CD8-positive, alpha-beta memory T cell (primary cell): ENCODE measurements at places on chromosomes 11 and 22.

- DNase-seq = peak; percentile 41
Observed at GRCh38 chr11:122668562-122669090, 13.1 kb downstream of the UBASH3B start.

DNA sequence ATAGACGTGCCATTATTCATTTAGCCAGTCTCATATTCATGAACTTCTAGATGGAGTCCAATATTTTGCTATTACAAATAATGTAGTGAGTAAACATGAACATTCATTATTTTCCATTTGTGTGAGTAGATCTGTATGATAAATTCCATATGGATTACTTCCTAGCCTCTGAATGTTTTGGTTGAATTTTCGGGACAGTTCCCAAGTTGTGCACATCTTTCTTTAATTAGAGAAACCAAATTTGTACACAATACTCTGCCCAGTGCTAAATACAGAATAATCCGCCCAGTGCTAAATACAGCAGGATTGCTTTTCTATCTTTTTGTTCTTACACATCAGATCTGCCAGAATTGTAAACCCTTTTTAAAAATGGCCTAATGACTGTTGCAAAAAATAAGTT, 17.1 kb upstream of the APLP2 start:
- no peak for DNase-seq

GRCh38 chr22:41658869-41659268, 29.8 kb downstream of the SNU13 start:
- no peak for DNase-seq

- DNase-seq = no peak
Observed at GRCh38 chr11:63616953-63617352, 2.7 kb upstream of the PLAAT3 start.

DNA sequence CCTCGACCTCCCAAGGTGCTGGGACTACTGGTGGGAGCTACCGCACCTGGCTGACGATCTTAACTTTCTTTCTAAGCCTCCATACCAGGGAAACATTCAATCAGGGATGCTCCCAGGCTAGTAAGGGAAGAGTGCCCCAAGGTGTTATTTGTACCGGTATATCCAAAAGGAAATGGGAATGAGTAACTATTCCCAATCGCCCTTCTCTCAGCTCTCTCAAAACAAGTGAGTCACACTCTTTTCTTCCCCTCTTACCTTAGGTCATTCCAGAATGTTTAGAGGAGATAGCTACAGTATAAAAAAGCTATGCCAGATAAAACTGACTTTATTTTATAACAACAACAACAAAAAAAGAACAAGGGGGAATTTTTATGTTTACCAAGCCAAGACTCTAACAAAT, 13.7 kb downstream of the DCDC1 start:
- no peak for DNase-seq

DNA sequence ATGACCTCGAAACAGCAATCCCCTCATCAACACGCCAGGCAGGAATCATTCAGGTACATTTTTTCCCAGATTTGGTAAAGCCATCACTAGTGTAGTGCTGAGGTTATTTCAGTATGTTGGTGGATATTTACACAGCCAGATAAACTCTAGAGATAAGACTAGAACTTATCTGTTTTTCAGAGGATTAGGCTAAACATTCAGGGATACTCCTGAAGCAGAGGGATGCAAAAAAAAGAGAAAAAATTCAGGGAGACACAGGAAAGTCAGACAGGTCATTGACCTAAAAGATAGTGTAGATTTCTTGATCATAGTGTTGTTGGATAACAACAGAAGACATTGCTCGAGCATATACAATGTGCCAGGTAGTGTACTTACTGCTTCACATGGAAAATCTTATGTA, 93.2 kb downstream of the ATM start:
- no peak for DNase-seq

- DNase-seq = no peak
Observed at GRCh38 chr11:4466871-4467442, 15.5 kb upstream of the OR52K1 start.

GRCh38 chr22:41557401-41558240, 3.2 kb upstream of the CSDC2 start:
- no peak for DNase-seq

- DNase-seq = no peak
Observed at GRCh38 chr11:72240461-72241290, 3.3 kb downstream of the PHOX2A start.

- DNase-seq = no peak
Observed at GRCh38 chr11:74559110-74559933, 33.1 kb upstream of the POLD3 start.

- no peak for DNase-seq
Observed at GRCh38 chr22:23655891-23656475, 23.9 kb upstream of the DRICH1 start.

GRCh38 chr11:126739499-126740145, 260.9 kb downstream of the KIRREL3 start:
- DNase-seq = no peak

- DNase-seq = no peak
Observed at GRCh38 chr11:83663446-83663845, 377.3 kb upstream of the CCDC90B start.

DNA sequence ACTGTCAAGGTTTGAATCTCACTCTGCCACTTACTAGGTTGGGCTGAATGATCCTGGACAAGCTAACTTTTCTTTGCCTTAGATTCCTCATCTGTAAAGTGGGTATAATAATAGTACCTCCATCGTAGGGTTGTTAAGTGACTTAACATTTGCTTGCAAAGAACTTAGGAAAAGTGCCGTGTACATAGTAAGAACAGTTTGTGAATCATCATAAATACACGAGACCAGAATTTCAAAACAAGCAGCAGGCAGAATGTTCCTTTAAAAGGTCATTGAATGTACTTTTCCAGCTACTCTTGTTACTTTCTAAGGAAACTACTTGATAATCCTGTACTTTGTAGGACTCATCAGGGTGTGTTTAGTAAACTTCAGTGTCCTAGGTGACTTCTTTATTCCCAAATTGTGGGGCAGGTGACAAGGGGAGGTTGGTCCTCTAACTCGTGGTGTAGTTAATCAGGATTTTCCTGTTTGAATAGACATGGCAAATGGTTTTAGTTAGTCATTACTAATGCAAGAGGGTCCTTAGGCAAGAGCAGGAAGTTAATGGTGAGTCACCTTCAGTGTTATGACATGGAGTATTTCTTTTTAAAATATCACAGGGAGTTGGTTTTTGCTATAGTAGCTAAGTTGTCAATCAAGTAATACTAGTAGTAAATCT, 67.9 kb downstream of the YAP1 start:
- no peak for DNase-seq

- no peak for DNase-seq
Observed at GRCh38 chr11:3857628-3858027, 2.2 kb downstream of the STIM1 start.

- no peak for DNase-seq
Observed at GRCh38 chr11:86116386-86116726, 47.5 kb upstream of the PICALM start.

DNA sequence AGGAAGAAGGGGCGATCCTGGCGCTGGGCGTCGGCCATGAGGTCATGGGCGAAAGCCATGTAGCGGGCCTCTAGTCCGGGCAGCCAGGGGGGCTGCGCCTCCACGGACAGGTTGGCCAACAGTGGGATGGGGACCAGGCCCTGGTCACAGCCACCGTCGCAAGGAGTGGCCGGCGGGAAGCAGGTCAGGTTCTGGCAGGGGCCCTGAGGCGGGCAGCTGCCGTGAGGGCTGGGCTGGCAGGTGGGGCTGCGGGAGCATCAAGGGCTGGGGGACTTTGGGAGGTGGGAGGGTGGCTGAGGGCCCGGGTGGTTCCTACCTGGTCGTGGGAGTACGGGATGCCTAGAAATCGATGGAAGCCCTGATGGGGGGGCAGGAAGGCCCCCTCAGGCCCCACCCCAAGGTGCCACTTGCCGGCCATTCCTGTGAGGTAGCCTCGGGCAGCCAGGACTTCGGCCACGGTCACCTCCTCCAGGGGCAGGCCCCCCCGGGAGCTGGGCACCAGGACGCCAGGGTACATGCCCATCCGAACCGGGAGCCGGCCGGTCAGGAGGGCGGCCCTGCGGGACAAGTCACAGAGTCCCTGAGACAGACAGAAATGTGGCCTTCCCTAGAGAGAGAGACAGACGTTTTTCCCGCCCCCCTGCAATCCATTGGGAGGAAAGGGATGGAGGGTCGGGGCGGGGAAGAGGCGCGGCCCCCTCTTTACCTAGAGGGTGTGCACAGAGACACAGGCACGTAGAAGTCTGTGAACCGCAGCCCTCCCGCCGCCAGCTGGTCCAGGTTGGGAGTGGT, 906 bp downstream of the ARSA start:
- DNase-seq = no peak

- DNase-seq = no peak
Observed at GRCh38 chr11:57205041-57205641, 23.4 kb downstream of the LRRC55 start.

DNA sequence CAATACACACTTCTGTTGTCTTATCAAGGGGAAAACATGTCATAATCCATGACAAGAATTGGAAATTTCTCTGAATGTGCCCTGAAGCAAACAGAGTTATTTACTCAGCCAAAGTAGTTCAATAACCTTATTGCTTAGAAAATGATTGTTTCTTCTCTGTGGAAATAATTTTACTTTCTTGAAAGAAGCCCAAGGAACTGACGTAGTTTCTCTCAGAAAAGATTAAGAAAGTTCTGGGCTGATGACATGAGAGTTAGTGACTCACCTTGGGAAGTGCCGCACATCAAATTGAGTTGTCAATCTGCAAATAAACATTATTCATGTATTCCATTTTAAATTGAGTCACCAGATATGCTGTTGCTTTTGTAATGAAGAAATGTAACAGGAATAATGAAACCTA, 418.6 kb upstream of the LRRC4C start:
- no peak for DNase-seq

GRCh38 chr11:121551463-121551862, 98.7 kb upstream of the SORL1-AS1 start:
- DNase-seq = no peak

DNA sequence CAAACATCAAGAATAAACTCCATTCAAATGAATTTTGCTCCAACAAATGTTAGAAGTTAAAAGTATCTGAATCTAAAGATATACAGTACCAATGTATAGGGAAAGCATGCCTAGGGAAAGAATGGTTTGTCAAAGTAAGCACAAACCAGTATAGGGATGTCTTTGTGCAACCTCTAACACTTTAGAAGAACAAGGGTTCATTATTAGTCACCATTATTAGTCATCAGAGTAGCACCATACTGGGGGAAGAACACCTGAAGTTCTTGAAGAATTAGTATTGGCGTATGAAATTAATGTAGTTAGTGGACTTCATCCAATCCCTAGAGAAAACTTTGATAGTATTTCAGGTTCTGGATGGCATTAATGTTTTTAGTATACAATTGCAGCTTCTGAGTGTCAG, 943.7 kb downstream of the METTL15 start:
- DNase-seq = no peak

DNA sequence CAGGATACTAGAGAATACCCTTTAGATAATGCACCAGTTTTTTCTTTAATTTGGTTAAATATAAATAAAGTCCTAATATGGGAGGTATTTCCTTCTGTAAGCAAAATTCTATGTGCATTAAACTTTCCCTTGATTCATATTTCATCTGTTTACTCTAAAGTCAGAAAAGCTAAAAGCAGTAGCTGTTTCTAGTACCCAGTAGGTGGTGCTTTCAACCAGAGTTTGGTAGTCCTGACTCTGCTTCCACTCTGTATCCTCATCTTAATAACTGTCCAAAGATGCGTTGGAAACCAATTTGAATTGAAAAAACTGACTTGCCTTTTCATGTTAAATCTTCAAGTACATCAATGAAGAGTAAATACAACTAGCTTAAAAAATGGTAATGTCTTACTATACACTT, 1065.2 kb downstream of the JRKL start:
- no peak for DNase-seq

DNA sequence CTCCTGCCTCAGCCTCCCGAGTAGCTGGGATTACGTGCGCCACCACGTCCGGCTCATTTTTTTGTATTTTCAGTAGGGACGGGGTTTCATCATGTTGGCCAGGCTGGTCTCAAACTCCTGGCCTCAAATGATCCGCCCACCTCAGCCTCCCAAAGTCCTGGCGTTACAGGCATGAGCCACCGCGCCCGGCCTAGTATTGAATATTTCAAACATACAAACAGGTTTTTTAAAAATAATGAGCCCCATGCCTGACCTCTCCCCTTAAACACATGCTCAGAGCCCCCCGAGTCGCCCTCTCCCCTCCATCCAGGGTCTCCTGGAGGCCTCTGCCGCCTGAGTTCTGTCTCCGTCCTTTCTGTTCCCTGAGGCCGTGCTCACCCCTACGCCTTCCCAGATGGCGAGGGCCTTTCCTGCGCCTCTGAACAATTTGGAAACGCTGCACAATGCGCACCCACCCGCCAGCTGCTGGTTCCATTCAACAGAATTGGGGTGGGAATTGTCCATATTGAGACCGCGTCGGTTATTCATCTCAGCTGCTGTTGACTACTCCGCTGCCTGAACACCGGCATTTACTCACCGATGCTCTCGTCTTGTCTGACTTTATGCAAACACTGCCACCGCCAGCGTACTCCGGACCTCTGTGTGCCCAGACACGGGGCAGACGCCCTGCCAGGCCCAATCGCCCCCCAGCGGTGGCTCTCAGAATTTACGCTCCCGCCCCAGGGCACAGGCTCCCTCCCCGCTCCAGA, 13.6 kb upstream of the RNH1 start:
- DNase-seq = no peak

- no peak for DNase-seq
Observed at GRCh38 chr11:67572747-67573419, 10.7 kb upstream of the GSTP1 start.

- DNase-seq = no peak
Observed at GRCh38 chr11:106937111-106937510, 81.2 kb downstream of the GUCY1A2 start.

DNA sequence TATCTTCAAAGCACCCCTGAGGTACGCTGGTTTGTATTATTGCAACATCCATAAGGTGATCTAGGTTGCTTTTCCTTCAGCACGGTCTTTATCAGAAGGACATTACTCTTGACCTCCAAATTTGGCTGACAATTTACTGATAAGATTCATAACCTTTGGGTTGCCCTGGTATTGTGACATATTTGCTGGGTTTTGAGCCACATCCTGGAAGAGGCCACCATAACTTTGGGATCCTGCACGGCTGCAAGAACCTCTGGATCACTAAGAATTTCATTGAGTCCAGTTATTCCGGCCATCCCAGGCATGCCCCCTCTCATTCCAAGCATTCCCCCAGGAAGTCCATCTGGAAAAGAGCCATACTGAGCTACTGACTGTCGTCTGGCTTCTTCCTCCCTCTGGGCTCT, 6.5 kb upstream of the PLET1 start:
- no peak for DNase-seq

DNA sequence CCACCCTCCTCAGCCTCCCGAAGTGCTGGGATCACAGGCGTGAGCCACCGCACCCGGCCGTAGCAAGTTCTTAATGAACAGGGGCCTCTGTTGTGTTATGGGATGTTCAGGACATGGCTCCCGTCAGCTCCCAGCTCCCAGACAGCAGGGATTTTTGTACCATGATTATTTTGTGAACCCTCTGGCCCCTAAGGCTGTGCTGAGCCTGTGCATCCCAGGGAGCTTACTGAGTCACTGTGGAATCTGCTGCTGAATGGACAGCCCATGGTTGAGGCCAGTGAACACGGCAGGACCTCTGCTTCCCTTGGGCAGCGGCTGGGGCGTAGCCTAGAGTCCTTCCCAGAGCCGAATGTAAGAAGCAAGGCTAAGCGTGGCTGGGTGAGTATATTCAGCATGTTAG, 245.2 kb downstream of the NTM start:
- DNase-seq = no peak

GRCh38 chr11:1157341-1157644, 460 bp upstream of the MUC5AC start:
- no peak for DNase-seq

- DNase-seq = no peak
Observed at GRCh38 chr11:34264303-34265110, 93.3 kb downstream of the ABTB2 start.
